Activated CD8-positive, alpha-beta memory T cell treated with anti-CD3 and anti-CD28 coated beads, Interleukin-2, amount 10 ng/mL, durations not matched to agents 7 days and 5 days (primary cell): ENCODE measurements at places on chromosomes 16 and 17.

GRCh38 chr17:45757431-45758218 lies 26.5 kb upstream of the CRHR1 start:
- no peak for DNase-seq

DNA sequence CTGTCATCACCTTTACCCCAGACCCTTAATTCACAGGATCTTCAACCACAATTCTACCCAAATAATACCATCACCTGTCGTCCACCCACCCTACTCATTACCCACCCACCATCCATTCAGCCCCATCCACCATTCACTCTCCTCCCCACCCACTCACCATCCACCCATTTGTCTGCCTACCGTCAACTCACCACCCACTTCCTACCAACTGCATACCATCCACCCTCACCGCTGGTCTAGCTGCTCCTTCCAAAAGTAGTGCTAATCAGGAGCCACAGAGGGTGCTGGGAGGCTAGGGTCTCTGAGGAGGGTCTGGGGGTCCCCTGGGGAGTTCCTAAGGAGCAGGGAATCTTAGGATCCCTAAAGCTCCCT lies 12.0 kb upstream of the IGFBP4 start:
- peak; percentile 18 for DNase-seq

DNA sequence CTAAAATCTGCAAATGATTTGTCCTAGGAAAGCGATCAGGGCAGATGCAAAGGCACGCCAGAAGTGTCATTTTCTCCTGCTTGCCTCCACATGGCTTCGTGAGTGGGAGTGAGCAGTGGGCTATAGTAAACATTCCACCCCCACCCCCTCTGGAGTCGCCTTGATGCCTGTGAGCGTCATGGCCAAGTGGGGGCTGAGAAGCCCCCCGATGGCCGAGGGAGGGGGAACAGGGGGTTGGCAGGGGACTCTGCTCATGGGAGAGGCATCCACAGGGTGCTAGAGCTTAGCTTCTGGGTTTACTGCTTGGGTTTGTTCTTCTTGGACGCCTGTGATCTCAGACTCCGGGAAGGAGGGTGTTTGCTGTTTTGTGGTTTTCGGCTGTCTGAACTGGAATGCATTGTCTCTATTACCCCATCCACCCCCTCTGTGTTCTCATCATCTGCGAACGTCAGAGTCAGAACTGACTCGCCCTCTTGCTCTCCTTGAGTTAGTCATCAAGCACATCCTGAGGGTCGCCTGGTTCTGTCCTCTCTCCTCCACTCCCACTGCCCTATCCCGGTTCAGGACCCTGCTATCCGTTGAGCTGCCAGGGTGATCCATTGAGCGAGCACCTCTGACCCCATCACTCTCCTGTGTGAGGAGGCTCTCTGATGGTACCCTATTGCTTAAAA lies 15.4 kb downstream of the TNS4 start:
- DNase-seq = no peak

DNA sequence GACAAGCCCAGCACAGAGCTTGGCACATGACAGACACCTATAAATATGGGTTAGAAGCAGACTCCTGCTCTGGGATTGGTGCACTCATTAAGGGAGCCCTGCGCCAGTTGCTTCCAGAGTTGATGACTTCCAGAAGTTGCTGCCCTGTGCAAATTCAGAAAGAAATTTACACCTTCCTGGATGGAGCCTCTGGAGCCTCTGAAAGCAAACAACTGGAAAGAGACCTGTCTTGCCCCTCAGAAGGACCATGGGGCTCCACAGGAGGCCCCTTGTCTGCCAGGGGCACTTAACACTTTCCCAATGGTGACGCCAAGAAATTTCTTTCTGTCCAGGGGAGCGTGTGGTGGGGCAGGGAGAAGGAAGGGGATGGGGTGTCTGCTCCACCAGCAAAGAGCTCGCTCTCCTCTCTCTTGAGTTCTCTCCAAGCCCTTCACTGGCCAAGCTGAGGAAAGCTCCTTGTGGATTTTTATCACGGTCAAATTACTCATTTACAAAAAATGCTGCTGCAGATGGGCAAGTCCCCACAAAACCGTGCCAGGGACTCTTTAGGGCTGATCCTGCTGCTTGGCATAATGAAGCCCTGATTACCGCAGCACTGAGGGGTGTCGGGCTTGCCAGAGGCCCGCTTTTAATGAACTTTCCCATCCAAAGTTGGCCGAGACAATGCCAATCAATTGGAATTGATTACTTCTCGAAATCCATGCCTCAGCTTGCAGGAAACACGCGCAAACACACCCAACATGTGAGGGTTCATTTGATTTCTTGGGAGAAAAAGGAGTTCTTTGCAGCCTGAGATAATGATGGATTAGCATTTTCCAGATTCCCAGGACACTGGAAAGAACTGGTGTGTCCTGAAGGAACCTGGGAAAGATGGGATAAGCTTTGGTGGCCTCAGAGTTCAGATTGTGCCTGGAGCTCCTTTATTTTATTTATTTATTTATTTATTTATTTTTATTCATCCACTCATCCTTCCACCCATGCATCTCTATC lies 583.6 kb upstream of the CDH5 start:
- DNase-seq = no peak

DNA sequence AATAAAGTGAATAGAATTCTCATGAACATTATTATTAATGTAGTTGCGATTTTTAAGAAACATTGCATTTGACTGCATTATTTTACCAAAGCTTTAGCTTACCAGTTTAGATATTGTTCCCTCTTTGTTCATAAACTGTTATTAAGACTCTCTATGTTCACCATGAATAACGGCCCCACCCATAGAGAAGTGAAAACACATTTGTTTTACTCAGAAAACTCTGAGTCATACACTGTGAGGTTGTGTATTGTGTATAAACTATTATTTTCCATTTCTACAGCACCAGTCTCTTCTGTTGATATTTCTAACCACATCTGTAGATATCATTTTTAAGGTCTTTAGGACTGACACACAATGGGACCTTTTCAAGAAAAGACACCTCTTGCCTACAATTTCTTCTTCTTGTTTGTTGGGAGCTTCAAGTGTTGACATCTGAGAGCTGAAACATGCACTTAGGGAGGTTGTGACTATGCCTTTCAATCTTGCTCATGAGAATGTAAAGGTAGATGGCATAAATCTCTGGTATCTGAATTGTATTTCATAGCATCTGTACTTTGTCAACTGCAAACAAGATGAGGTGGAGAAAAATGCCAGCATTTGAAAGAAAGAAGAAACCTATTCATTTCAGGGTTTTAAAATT lies 252.9 kb upstream of the CDH8 start:
- DNase-seq = no peak

DNA sequence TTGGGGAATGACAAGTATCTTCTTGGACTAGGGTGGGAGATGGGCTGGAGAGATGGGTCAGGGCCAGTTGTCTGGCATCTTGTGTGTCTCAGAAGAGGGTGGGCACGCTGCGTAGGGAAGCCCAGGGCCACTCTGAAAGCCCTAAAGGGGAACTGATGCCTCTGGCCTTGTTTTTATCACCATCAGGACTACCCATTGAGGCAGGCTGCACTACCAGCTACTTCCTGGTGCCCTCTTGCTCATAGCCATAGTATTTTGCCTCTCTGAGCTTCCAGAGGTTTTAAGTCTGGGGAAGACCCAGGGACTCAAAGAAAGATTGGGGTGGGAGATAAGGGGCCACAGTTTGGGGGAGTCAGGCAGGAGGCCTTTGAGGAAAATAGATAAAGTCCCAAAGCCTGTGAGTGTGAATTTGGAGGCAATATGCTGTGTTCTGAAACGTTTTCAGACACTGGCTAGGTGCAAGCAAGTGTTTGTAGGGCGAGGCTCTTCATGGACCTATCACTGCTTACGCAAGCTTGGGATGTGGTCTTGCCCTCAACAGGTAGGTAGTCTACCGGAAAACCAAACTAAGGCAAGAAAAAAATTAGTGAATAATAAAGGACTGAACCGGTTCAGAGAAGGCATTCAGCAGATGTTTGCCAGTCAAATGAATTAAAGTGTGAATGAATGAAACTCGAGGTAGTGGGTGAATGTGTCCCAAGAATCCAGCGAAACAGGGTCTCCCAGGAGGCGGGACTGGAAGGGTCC lies 688 bp upstream of the ITGB3 start:
- no peak for DNase-seq

DNA sequence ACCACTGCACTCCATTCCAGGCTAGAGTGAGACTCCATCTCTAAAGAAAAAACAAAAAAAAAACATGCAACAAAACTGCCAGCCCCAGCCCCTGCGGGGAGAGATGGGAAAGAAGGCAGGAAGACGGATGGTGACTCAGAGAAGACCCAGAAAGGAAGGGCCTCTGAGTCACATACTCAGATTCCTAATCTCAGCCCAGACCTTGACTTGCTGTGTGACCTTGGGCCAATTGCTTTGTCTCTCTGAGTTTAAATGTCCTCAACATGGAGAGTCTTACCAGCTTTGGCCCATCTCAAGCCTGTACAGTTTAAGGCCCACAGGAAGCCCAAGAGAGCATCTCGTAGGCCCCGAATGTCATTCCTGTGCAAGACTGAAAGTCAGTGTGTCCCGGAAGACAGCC lies 86.5 kb upstream of the LHX1 start:
- no peak for DNase-seq

DNA sequence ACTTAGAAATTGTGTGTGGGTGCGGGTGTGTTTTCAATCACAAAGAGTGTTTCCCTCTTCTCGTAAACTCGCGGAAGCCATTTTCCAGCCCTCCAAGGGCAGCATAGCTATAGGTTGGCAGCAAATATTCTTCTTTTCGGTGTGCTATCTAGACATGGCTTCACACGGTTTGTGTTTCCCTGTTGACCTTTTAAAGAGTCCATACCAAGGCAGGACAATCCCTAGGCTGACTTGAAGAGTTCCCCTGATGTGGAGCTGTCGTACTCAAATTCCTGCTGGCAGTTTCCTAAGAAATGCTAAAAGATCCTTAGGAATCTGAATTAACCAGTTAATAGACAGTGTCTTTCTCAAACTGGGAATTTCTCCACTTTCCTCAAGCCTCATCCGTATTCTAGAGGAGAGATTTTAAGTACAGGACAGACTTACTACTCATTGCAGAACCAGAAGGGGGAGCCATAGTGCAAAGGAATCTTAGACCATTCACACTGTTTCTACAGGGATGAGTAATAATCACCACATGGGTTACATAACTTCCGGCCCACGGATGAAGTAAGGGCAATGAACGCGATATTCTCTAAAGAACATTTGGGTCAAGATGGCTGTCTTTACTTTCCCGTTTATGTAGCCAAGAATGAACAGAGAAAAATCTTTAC lies 288.6 kb upstream of the ELAC2 start:
- DNase-seq = no peak

- DNase-seq = no peak
Observed at GRCh38 chr17:1518410-1518809, 2.0 kb upstream of the INPP5K start.

- DNase-seq = no peak
Observed at GRCh38 chr16:5205361-5206040, 107.9 kb upstream of the EEF2KMT start.

- DNase-seq = no peak
Observed at GRCh38 chr16:88585269-88585668, 15.1 kb downstream of the ZC3H18 start.
